ENCODE measurements at places on chromosomes 2 and 18. TPM values are rescaled to one million over a fixed set of nuclear protein-coding genes. Genes with fewer than 3 reads are reported as not detected.
A peak's percentile ranks its signal among the peaks of the same experiment; 100 is the strongest.

GRCh38 chr2:151305129-151305691 is 15.7 kb upstream of the NMI start:
- no peak for DNase-seq

DNA sequence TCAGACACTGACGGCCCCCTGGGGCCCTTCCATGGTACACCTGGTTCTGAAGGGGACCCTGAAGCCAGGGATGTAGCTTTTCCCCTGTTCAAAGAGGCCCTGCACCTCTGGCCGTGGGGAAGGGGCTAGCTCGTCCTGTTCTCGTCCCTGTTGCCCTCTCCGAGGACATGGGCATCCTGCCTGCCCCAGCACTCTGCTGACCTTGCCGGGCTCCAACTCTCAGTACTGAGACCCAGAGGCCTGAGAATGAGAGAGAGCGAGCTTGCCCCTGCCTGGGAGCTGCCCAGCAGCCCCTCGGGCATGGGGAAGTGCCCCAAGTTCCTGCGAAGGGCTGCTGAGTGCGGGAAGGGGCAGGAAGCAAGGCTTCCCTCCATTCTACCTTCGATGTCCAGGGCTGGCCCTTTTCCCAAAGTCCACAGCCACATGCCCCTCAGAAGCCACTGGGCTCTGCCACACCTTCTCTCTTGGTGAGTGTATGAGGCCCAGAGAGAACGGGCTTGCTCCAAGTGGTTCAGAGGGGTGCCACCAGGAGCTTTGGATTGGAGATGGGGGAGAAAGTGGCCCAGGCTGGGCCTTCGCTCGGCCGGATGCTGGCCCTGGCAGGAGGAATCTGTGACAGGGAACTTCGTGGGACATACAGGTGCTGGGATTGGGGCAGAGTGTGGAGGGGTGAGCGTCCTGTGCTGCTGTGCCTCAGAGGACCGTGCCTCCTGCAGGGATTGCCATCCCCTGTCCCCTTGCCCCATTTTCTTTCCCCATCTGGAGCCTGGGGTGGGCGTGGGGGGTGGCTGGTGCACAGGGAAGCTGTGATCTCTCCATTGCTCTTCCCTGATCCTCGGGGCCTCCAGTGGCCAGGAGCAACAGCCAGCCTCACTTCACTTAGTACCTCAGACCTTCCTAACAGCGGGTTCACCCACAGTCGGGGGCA is 50.8 kb downstream of the KCNIP3 start:
- no peak for DNase-seq

HYCC2 gene
- total RNA-seq: 22.6 TPM

GRCh38 chr18:52310651-52311050 is 29.3 kb upstream of the DCC start:
- no peak for DNase-seq

- no peak for DNase-seq
Measured at GRCh38 chr18:79371561-79372121, 24.1 kb upstream of the NFATC1 start.

DNA sequence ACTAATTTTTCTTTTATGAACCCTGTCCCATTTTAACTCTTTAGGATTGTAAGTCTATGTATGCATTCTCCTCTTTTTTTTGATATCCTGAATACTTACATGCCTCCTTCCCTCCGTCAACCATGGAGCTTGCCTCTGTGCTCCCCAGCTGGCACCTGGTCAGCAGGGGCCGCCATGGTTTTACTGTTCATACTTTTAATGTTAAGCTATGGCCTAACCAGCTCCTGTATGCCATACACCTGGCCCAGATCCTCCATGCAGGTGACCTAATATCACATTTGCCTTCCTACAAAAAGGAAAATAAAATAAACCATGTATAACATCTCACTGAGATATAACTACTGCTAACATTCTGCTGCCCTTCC is 283.1 kb upstream of the TRIB2 start:
- DNase-seq: no peak

KCNG2 gene
- total RNA-seq: not detected

DNA sequence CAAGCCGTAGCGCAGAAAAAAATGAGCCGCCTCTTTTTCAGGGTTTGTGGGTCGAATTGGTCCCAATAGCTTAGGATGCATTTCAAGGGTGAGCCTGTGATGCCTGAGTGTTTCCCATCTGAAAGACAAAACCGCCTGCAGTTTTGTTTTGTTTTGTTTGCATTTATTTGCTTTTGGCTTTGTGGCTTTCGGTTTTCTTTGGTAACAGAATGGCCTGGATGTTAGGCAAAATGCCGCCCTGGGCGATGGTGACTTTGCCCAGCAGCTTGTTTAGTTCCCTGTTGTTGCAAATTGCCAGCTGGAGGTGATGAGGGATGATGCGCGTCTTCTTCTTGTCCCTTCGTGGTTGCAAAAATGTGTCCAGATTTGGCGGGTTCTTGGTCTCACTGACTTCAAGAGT is 109.4 kb downstream of the LTBP1 start:
- no peak for DNase-seq

- no peak for DNase-seq
Measured at GRCh38 chr18:13393338-13393737, 174.8 kb downstream of the LDLRAD4 start.

- DNase-seq: no peak
Measured at GRCh38 chr2:42879121-42879705, 86.8 kb upstream of the HAAO start.

GRCh38 chr2:213259266-213259665 is 25.0 kb upstream of the SPAG16 start:
- DNase-seq: no peak

DNA sequence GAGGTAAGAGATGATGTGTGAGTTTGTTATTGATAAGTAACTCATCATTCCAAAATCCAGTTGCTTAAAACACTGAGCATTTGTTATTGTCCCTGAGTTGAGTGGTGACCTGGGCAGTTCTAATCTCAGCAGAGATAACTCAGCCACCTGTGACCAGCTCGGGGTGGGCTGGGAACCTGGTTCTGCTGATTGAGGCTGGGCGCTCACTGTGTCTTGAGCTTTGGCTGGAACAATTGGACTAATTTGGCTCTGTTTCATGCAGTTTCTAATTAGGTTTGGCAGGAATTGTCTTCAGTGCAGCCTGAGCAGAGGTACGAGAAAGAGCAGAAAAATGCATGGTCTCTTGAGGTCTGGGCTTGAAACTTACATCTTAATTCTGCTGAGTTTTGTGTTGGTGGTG is 144.7 kb downstream of the RNF144A start:
- DNase-seq: no peak

- DNase-seq: no peak
Measured at GRCh38 chr2:241736111-241736510, 1.7 kb downstream of the D2HGDH start.

MIB1 gene
- 21.3 TPM for total RNA-seq

GRCh38 chr18:68233018-68233417 is 481.9 kb downstream of the TMX3 start:
- no peak for DNase-seq

GRCh38 chr2:143815082-143815481 is 685.9 kb downstream of the ARHGAP15 start:
- no peak for DNase-seq

ARHGAP28 gene
- total RNA-seq: 8.9 TPM

DNA sequence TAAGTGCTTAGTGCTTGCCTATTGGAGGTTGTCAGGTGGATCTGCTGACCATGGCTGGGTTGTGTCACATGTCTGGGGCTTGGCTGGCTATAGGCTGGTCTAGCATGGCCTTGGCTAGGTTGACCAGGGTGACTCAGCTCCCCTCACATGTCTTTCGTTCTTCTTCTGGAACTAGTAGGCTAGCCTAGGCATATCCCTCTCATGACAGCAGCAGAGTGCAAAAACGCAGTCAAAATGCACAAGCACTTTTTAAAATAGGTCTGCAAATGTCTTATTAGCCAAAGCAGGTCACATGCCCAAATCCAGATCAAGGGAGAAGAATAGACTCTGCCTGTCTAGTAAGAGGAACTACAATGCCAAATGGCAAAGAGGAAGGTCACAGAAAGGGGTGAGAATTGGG is 179.7 kb upstream of the ACVR2A start:
- DNase-seq: peak; percentile 14

DNA sequence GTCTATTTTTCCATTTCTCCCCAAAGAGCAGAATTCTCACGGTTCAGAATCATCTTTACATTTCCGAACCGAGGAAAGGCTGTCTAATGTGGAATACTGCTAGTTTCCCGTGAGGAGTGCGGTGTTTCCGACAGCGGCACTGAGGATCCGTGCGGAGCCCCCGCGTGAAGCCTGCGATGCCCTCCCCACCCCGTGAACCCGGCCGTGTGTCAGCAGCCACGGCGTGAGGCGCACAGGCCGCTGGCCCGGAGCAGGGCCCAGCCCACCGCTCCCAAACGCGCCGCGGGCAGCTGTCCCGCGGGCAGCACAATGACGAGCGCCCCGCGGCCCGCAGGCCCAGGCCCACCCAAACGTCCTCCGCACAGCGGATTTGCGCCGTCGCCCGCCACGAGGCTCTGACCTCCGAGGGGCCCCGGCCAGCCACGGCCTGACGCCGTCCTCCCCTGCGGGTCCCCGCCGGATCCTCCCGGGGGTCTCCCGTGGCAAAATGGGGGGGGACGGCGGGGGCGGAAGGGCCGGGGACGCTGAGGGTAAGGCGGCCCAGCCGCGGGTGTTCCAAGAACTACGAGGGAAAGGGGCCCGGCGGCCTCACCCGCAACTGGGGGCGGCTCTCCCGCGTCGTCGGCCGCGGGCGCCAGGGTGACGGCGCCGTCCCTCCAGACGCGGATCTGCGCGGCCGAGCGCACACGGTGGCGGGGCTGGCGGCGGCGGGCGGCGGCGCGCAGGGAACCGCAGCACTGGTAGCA is 796 bp downstream of the SPIRE1 start:
- DNase-seq: peak; percentile 58

GRCh38 chr2:28199995-28200679 is 192.5 kb upstream of the FOSL2 start:
- DNase-seq: no peak

- DNase-seq: peak; percentile 51
Measured at GRCh38 chr18:5895299-5895875, at the start of gene TMEM200C. TSS of gene TMEM200C (minus strand) at chr18:5895522. CDS start at chr18:5892063, 3,459 bp downstream.

FBXO36 gene
- 5.2 TPM for total RNA-seq

FAM110C gene
- 9.9 TPM for total RNA-seq

DNA sequence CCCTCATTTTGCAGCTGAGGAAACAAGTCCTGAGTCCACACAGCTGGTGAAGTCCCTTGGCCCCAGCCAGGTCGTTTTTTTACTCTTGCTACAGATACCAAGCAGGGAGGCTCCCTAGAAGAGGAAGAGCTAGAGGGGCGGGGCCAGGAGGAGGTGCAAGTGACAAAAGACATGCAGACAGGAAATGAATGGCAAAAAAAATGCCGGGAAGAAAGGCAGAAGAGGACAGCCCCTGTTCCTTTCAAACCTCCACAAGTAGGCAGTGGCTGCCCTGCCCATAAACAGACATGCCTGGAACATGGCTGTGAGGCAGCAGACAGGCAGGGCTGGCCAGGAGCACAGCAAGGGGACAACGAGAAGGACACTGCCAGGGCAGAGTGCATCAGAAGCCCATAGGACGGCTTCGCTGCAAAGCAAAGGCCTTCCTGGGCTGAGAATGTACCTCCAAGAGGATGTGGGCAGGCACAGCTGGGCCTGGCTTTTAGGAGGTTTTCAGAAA is 108.7 kb downstream of the ZBTB7C start:
- peak; percentile 27 for DNase-seq

GRCh38 chr18:34838669-34839068 is 128.6 kb downstream of the DTNA start:
- no peak for DNase-seq

GRCh38 chr2:240869956-240870875 is 1.6 kb downstream of the AGXT start:
- DNase-seq: no peak

- no peak for DNase-seq
Measured at GRCh38 chr2:167929484-167929883, 317.9 kb downstream of the STK39 start.

DNA sequence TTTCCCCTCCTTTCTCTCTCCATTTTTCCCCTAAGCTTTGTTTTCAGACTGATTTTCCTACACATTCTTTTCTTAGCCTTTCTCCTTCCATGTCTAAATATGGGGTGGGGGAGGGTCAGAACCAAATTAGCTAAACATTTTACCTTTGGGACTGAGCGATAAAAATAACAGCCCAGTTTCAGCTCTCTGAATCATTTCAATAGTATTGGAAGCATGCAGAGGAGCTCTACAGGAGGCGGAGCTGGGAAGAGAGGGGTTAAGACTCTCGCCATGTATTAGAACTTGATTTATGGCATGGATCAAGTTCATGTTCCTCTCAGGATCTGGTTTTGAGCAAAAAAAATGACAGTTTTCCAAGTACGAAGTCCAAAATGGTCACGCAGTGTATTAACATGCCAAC is 109.1 kb downstream of the CPO start:
- DNase-seq: no peak

- no peak for DNase-seq
Measured at GRCh38 chr2:150388289-150388625, 99.2 kb downstream of the RND3 start.

LRRTM1 gene
- 0.12 TPM for total RNA-seq

UPP2 gene
- total RNA-seq: not detected

DNA sequence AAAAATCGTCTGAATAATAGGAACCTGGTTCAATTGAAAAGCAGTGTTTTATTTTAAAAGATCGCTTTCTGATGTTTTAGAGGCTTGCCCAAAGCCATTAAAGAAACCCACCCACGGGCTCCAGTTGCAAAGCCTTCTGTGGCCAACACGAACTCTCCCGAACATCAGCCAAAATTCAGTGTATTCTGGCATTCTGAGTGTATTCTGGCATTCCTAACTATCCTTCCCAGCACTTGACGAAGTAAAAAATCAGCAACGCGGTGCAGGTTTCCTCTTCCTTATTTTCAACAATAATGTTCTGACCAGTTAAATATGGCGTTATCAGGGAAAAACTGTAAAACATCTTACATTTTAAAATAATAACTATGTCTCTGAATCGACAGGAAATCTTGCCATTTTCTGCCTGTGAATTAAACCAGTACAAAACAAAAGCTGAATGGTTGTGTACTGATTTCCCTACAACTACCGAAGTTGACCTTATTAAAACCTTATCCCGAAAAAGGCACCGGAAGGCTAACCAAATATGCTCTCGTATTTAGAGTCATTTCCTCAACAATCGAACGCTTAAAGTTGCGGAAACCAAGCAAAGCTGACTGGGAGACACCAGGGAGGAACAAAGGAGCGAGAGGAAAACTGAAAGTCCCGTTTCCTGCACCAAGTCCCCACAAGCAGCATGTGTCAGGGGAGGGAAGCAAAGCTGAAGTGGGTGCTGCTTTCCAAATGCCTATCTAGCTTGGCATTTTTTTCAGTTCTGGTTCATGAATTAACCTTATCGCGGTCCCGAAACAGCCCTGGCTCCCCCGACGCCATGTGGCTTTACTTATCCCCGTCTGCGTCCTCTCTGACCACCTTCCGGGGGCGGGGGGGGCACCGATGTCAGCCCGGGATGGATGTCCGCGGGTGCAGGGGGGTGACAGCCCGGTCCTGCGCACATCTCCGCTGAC is 44.3 kb downstream of the ZNF516 start:
- peak; percentile 77 for DNase-seq

Data from adrenal gland (tissue), 19 donors.